Stimulated activated effector memory CD8-positive, alpha-beta T cell treated with anti-CD3 and anti-CD28 coated beads, Interleukin-12 subunit alpha, Interleukin-12 subunit beta, amount 100 ng/mL, for 72 hours (primary cell): ENCODE measurements at places on chromosomes 7 and 10.

DNA sequence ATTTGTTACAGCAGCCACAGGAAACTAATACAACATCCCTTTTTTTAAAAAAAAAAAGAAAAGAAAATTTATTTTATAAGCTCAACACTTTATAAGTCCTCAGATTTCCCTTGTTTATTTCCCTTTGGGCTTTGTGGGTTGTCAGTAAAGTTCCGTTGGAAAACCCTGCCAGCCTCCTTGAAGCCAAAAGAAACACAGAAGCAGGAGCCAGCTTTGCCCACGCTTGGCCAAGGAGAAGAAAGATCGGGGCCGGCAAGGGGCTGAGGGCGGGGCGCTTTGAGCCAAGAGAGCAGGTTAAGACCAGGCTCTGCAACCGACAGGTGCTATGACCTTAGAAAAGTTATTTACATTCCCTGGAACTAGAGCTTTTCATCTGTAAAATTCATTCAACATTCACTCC lies 72.7 kb downstream of the RGS10 start:
- no peak for DNase-seq

DNA sequence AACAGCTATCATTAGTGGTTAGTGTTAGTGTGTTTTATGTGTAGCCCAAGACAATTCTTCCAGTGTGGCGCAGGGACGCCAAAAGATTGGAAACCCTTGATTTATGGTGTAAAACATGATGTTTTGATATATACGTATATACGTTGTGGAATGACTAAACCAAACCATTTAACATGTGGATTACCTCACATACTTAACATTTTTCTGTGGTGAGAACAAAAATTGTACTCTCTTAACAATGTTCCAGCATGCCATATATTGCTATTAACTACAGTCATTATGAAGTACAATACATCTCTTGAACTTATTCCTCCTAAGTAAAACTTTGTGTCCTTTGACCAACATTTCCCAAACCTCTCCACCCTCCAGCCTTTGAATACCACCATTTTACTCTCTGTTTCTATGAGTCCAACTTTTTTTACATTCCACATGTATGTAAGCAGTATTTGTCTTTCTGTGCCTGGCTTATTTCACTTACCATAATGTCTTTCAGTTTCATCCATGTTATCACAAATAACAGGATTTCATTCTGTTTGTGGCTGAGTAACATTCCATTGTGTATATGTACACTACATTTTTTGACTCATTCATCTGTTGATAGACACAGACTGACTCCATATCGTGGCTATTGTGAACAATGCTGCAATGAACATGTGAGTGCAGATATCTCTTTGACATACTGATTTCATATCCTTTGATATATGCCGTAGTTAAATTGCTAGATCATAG lies 42.2 kb upstream of the MAGI2 start:
- no peak for DNase-seq

GRCh38 chr10:61529208-61529607 lies 76.0 kb upstream of the TMEM26 start:
- DNase-seq, result no peak

- DNase-seq, result no peak
Measured at GRCh38 chr10:4678951-4679671, 146.9 kb upstream of the AKR1E2 start.

- DNase-seq, result no peak
Measured at GRCh38 chr7:88169717-88170320, 50.0 kb downstream of the SRI start.

DNA sequence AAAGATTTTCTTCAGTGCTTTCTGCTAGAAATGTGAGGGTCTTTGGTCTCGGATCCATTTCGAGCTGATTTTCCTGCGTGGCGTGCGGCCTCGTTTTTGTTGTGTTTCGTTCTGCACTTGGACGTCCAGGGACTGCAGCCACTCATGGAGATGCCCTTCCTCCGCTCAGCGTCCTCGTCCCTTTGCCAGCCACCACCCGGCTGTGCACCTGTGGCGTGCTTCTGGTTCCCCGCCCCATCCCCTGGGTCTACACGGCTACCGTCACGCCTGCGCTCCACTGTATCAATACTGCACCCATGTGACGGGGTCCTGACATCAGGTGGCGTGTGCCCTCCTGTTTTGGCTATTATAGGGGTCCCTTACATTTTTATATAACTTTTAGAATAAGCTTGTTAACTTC lies 42.7 kb upstream of the NKX6-2 start:
- no peak for DNase-seq
